ENCODE measurements at places on chromosomes 16 and 17. TPM values are rescaled to one million over a fixed set of nuclear protein-coding genes. Genes with fewer than 3 reads are reported as not detected.
A peak's percentile ranks its signal among the peaks of the same experiment; 100 is the strongest.

AIPL1 gene
- total RNA-seq = not detected

DNA sequence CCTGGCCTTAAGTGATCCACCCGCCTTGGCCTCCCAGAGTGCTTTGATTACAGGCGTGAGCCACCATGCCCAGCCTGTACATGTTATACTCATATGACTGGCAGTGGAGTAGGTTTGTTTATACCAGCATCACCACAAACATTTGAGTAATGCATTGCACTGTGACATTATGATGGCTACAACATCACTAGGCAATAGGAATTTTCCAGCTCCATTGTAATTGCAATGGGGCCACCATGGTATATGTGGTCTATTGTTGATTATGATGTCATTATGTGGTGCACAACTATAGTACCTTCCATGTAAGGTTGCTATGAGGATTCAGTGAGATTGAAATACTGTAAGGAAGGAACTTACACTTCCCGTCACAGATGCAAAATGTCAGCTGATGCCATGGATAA is 168.9 kb downstream of the COPRS start:
- no peak overlapping the region for H3K27ac ChIP-seq
- H3K4me3 ChIP-seq = no peak overlapping the region
- H3K27me3 ChIP-seq = no peaks in the 10 kb centered on the region
- peaks cover 4% of the 10 kb centered on the region for H3K4me1 ChIP-seq

DNA sequence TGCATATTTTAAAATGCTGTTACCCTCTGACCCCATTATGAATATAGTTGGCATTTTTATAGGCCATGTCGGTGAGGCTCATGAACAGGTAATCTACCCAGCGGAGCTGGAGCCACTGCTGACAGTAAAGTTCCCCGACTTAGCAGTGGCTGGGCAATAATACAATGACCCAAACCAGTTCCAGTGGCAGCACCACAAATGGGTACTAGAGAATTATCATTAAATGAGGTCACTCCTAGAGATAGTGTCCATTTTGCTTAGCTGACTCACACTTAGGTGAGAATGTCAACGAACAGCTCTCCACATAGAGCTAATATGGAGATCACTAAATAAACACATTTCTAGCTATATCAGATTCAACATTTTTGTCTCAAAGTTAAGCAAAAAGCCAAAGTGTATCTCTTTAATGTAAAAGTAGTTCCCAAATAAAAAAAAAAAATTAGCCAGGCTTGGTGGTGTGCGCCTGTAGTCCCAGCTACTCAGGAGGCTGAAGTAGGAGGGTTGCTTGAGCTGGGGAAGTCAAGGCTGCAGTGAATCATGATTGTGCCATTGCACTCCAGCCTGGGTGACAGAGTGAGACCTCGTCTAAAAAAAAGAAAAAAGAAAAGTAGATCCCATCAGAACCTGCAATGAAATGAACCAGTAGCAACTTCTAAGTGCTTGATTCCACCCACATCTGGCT is 7.4 kb downstream of the MYO1D start:
- H3K27ac ChIP-seq = peak overlapping the region; percentile 36
- peaks cover 41% of the 10 kb centered on the region for H3K4me1 ChIP-seq
- no peaks in the 10 kb centered on the region for H3K36me3 ChIP-seq
- no peak overlapping the region for H3K4me3 ChIP-seq
- no peak for DNase-seq
- no peaks in the 10 kb centered on the region for H3K27me3 ChIP-seq

DNA sequence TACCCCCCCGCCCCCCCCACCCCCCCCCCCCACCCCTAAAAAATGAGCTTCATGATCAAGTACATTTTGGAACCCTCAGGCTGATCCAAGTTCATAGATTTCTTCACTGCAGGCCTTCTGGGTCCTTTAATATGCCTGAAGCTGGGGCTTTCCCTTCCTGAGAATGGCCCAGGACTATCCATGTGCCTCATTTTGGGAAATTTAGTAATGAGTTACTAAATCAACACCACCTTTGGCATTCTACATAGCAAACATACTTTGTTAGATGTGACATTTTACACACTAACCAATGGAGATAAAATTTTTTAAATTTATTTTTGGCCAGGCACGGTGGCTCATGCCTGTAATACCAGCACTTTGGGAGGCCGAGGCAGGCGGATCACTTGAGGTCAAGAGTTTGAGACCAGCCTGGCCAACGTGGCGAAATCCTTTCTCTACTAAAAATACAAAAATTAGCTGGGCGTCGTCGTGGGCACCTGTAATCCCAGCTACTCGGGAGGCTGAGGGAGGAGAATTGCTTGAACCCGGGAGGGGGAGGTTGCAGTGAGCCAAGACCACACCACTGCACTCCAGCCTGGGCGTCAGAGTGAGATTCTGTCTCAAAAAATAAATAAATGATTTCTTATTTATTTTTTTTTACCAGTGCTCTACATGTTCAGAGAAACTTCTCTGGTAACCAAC is 14.0 kb downstream of the HERPUD1 start:
- no peak for DNase-seq
- peaks cover 35% of the 10 kb centered on the region for H3K4me1 ChIP-seq
- H3K4me3 ChIP-seq = no peak overlapping the region

GRCh38 chr17:34584805-34585416 is 5.5 kb downstream of the TMEM132E start:
- no peak for DNase-seq
- no peak overlapping the region for H3K27ac ChIP-seq
- H3K4me3 ChIP-seq = no peak overlapping the region
- H3K36me3 ChIP-seq = no peaks in the 10 kb centered on the region

- no peak for DNase-seq
- peaks cover 9% of the 10 kb centered on the region for H3K4me1 ChIP-seq
- no peak overlapping the region for H3K4me3 ChIP-seq
- peaks cover 15% of the 10 kb centered on the region for H3K27me3 ChIP-seq
These were observed 3.0 kb upstream of the CCL1 start for GRCh38 chr17:34366010-34366409.

GRCh38 chr16:20937736-20938135 is 37.2 kb downstream of the LYRM1 start:
- H3K4me3 ChIP-seq = no peak overlapping the region
- no peaks in the 10 kb centered on the region for H3K36me3 ChIP-seq
- no peaks in the 10 kb centered on the region for H3K27me3 ChIP-seq

Measured in lower lobe of right lung (tissue), 2 donors.